ENCODE measurements at places on chromosomes 11 and 22.

DNA sequence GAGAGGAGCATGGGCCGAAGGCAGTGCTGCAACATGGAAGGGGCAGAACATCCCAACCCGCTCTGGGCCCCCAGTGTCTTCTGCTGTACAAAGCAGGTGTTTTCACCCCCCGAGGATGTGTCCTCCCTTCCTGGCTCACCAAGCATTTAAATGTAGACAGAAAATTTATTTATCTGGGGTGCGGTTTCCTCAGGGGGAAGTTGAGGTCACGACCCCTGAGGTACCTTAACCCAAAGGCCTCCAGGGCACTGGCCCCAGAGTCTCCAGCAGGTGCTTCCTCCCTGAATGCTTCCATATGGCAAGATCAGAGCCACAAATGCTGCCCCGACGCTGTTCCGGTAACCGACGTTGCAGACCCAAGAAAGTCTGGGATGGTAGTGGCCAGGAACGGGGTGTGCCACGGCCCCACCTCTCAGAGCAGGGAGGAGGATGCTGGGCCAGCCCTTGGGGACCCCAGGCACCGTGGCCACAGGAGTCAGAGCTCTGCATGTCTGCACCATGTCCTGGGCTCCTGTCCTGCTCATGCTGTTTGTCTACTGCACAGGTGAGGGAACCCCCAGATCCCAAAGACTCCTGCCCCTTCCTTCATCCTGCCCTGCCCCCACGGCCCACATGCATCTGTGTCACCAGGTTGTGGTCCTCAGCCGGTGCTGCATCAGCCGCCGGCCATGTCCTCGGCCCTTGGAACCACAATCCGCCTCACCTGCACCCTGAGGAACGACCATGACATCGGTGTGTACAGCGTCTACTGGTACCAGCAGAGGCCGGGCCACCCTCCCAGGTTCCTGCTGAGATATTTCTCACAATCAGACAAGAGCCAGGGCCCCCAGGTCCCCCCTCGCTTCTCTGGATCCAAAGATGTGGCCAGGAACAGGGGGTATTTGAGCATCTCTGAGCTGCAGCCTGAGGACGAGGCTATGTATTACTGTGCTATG lies at the start of gene VPREB1:
VPREB1 (plus strand) TSS at position 471 of the 935 bp plus-strand sequence; CDS start at position 499, 28 bp downstream.
- no peak for DNase-seq

DNA sequence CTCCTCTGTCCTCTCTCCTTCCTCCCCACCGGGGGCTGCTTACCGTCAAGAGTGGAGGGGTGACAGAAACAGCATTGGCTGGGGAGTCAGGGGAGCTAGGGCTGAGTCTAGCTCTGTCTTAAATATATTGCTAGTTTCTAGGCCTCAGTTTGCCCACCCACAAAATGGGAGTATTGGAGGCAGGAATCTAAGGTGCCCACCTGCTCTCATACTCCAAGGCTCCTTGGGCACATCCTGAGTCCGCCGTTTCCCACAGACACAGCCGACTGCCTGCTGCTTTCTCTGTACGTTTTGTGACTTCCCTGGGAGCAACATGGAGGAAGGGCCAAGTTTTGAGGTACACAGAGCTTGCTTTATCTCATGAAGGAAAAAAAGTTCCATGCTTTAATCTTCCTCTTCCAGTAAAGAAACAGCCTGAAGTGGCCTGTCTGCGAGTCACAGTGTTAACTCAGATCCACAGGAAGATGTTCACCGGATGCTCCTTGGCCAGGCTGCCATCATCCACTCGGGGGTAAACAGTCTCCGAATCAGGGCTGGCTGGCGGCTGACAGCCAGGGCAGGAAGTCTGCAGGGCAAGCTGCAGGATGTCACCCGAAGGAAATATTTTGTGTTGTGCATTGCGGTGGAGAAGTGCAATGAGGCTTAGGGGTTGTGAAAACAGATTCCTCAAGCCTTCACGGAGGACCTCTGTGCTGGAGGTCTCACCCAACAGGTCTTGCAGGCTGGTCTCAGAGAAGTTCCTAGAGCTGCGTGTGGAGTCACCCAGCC lies 11.0 kb upstream of the CERK start:
- no peak for DNase-seq

- DNase-seq, result peak; percentile 61
These were observed 531 bp downstream of the PIM3 start for GRCh38 chr22:49961005-49961600.

GRCh38 chr22:23683545-23683944 lies 7.3 kb upstream of the RGL4 start:
- DNase-seq, result no peak
